ENCODE measurements at places on chromosomes 2 and 18.

DNA sequence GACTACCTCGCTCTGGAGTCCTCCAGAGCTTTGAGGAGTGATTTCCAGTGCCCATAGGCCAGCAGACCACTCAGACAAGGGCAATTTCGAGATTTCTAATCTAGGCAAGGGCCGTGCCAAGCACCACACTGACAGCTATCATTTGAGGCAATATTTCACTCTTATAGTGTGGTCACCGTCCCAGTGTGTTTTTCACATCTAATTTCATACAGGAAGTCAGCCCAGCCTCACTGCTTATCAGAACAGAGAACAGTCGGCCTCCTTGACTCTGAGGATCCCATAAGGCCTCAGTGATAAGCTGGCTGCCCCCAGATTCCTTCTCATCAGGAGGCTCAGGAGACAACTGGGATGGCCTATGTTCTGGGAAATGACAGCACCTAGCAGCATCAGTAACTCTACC is 581 bp downstream of the CAPN14 start:
- DNase-seq, result no peak

DNA sequence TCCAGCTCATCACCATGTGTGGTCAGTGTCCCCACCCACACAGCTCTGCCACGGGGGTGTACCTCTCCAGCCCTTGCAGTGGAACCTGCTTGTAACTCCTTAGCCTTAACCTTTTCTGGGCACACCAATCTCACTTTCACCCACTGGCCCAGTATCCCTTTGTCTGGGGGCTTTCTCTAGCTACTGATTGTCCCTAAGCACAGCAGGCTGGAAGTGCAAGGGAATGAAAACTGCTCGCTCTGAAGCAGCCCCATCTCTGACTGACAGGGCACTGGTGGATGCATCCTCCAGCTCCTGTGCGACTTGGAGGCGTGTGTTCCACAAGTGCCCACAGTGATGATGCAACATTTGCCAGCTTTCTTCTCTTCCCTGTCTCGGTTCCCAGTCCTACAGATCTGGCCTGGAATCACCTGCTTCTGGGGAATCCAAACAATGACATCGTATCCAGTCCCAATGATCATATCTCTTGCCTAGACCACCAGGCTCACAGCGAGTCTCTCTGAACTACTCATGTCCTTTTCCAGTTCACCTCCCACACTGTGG is 33.6 kb downstream of the SCTR start:
- DNase-seq, result no peak

GRCh38 chr2:202164411-202164810 is 74.0 kb downstream of the SUMO1 start:
- DNase-seq, result no peak

- DNase-seq, result no peak
Measured at GRCh38 chr2:100240386-100240785, 81.9 kb downstream of the LONRF2 start.

DNA sequence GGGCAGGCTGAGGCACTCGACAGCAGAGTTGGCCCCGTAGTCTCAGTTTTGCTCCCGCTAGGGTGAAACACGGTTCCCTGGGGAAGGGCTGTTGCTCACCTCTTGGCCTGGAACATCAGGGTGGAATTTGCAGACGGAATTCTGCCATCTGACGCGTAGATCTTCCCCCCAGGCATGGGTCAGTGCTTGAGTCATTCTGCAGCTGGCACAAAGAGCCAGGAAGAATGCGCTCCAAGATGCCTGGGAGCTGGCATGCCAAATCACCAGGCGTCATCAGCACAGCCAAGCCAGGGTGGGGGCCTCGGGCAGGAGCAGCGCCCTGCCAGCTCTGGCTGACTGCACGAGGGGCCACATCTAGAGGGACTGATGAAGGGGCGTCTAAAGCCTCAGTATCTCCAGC is 42.7 kb downstream of the ODC1 start:
- no peak for DNase-seq

- DNase-seq, result no peak
Measured at GRCh38 chr2:220510668-220511067, 883.2 kb downstream of the SLC4A3 start.

DNA sequence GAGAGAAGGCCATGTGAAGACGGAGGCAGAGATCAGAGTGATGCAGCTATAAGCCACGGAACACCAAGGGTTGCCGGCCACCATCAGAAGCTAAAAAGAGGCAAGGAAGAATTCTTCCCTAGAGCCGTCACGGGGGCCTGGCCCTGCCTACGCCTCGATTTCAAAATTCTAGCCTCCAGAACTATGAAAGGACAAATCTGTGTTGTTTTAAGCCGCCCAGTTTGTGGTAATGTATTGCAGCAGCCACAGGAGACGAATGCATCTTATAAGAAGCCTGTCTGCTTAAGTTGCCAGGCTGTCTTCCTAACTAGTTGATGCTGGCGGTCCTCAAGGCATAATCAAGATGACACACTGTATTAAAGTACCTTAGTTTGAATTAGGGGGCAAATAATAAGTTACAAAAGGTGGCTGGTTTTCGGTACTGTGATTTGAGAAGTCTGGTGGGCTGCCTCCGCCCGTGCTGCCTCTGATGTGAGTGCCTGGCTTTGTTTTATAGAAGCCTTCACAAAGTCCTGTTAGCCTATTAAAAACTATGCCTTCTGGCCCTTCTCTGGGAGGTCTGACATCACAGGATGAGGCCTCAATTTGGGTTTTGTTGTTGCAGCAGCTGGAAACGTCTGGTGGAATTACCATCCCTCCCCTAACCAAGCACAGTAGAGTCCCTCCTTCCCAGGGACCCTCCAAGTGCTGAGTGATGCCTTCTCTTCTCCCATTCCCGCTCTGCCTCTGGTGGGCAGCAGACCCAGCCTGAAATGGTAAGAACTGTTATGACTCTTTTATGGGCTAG is 53.6 kb downstream of the SRD5A2 start:
- DNase-seq, result no peak

DNA sequence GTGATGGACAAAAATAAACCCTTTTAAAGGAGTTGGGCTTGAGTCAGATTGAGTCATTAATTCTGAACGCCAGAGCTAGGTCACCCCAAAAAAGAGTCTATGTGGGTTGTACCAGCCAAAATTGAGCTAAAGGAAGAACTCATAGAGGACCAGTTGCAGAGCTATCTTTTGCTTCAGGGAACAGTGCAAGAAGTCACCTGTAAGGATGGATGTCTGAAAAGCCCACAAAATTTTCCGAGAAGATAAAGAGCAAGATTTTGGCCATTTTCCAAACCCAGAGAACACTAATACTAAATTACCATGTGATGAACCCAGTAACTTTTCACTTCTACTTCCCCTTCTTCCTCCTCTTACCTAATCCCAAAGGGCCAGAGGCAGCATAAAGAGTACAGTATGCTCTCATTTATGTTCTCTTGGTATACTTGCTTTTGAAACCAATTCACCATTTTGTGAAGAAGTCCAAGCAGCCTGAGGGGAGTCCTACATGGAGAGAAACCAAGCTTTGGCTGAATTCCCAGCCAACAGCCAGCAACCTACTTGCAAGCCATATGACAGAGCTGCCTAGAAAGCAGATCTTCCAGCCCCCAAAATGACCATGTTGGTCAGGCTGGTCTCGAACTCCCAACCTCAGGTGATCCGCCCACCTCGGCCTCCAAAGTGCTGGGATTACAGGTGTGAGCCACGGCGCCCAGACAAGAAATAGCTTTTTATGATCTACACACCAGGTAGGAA is 551.7 kb downstream of the SATB2 start:
- no peak for DNase-seq

DNA sequence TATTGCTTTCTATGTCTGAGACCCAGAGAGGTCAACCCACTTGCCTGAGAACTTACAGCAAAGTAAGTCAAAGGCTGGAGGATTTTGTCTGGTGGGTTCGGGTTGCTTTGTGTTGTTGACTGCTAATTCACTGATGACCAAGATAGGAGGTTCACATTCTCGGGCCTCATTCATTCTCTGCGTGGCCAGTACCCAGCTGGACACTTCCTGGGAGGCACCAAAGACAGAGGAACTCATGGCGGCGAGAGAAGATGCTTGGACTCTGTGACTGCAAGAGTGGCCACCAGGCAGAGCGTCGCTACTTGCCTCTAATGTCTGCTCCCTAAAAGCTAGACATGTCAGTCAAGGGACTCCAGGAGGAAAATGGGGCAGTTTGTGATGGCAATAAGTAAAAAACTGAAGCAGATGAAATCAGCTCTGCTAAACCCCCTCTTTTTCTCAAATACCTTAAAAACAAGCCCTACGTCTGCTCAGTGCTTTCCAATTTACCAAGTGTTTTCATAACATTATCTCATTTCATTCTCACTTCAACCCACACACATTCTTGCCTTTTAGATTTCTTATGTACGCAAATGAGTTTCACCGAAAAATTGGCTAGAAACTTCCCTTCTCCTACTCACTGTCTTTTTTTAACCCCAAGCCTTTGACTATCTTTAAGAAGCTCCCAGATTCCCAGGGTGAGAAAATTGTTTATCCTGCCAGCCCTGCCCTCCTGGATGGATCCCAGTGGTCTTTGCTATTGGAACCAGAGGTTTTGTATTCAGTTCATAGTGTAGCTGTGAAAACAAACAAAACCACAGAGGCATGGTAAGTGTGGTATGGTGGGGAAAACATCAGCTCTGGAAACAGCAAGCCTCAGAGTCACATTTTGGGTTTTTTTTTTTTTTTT is 4.9 kb upstream of the LBH start:
- DNase-seq, result no peak

GRCh38 chr2:98445683-98446581 is 1.3 kb downstream of the INPP4A start:
- no peak for DNase-seq

GRCh38 chr2:106839849-106840595 is 45.9 kb downstream of the ST6GAL2 start:
- DNase-seq, result no peak

GRCh38 chr2:149393614-149394013 is 63.2 kb downstream of the LYPD6 start:
- DNase-seq, result no peak

- no peak for DNase-seq
Measured at GRCh38 chr2:64626963-64627760, 26.6 kb downstream of the SERTAD2 start.

DNA sequence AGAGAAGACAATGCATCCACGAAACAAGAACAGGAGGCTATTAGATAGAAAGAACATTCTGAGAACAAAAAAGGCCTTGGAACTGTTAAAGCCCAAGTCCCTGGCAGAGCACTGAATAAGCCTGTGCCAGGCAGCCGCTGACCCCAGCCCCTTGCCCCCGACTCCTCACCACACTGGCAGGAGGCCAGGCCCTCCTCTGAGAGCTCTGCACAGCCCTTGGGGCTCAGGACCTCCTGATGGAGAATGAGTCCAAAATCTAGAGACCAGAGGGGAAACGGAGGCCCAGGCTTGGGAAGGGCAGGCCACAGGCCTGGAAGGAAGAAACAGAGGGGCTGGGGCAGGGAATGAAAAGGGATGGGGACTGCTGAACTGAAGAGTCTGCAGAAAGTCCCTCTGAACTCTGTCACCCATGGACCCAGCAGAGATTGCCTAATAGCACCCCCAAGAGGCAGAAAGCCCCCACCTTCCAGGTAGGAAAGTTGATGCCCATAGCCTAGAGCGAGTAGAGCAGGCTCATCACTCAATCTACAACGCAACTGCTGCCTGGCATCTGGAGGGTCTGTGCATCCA is 18.3 kb upstream of the TNS1 start:
- no peak for DNase-seq

- DNase-seq, result no peak
Measured at GRCh38 chr2:113692698-113693428, 63.6 kb downstream of the SLC35F5 start.

DNA sequence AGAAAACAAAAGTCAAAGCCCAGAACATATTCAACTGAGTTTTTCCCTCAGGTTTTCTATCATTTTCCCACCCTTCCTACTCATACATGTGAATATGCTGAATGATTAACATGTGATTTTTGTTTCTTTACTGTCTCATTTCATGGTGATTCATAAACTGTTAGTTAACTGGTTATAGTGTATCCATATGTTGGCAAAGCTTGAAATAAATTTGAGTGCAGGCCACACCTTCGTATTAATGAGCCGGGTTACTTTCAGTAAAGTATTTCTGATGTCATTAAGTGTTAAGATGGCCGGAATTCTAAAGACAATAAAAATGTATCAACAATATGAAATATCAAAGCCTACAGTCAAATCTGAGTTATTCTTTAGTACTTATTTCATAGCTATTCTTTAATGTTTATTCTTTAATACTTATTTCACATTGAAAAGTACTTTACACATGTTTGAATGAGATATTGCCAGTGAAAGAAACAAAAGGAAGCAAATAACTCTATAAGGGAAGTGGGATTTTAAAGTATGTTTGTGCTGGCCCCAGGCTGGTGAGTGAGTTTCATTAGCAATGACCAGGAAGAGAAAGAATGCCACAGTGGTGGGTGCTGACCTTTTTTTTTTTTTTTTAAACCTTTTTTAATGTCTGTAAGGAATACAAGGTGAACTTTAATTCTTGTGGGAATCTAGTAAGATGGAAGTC is 178.6 kb downstream of the NEDD4L start:
- DNase-seq, result no peak

DNA sequence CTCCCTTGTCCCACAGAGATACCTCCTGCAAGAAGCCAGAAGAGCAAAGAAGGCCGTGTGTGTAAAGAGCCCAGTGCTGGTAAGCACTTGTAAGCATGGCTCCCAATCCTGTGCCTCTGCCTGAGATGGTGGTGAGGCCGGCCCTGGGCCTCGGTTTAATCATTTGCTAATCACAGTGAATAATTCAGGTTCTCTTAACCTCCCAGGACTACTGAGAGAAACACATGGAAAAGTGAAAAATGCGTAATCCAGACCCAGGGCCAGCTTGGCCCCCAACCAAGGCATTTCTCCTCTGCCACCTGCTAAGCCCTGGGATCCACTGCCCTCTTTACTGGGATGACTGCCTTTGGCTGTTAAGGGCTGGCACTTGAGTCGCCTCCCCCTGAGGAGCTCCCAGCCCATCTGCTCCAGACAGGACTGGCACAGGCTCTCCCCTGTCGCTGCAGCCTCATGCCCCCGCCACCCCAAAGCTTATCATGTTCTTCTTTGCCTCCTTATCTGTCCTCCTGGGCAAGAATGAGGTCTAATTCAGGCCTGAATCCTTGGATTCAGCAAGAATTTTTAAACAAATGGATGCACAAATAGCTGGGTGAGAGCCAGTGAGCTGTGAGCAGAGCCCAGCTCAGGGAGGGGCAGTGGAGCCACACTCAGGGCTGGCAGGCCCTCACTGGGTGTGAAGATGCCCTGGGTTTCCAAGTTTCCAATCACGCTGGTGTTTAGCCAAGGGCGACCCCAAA is 193.9 kb upstream of the HS6ST1 start:
- no peak for DNase-seq

DNA sequence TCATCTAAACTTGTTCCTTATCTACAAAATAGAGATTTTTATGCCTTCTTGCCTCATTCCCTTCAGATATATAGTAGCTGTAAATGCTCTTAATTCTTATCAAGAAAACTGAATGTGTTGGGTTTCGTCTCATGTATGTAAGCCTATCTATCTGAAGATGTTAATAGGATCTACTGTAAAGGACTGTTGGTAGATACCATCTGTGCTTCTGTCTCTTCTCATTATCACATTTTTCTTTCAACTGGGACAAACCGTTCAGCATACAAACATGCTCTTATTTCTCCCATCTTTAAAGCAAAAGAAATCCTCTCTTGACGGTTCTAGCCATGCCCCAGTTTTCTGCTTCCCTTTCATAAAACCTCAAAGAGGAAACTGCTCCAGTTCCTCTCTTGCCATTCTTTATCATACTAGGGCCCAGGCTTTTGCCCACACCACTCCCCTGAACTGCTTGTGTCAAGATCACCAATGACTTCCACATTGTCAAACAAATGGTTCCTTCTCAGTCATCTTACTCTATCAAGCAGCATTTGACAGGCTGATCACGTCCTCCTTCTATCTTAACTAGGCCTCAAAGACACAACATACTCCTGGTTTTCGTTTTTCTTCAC is 88.7 kb downstream of the ARHGEF33 start:
- no peak for DNase-seq
